ENCODE measurements at places on chromosomes 12 and 14. TPM values are rescaled to one million over a fixed set of nuclear protein-coding genes. Genes with fewer than 3 reads are reported as not detected.

The WNT5B gene
- 6.4 TPM for total RNA-seq

The BEST3 gene
- 2.9 TPM for total RNA-seq

The FOXN4 gene
- total RNA-seq = not detected

The TCL1B gene
- total RNA-seq = not detected

The VDR gene
- total RNA-seq = 0.18 TPM

The METTL17 gene
- total RNA-seq = 51.7 TPM

The ACVRL1 gene
- total RNA-seq = 15.5 TPM

The DTX1 gene
- total RNA-seq = 58.4 TPM

The MAP3K9 gene
- total RNA-seq = 52.6 TPM

The FAM216A gene
- total RNA-seq = 22.9 TPM

The VASH1 gene
- 60.0 TPM for total RNA-seq

The ADAM21 gene
- total RNA-seq = not detected

The EGLN3 gene
- 33.8 TPM for total RNA-seq

The GPR84 gene
- total RNA-seq = 5.6 TPM

The KITLG gene
- 20.9 TPM for total RNA-seq

The GALNT6 gene
- total RNA-seq = 8.4 TPM

The TGFB3 gene
- 76.0 TPM for total RNA-seq

The RIN3 gene
- 12.9 TPM for total RNA-seq

The HOXC13 gene
- not detected for total RNA-seq

The FLVCR2 gene
- 11.7 TPM for total RNA-seq

The PTPRR gene
- total RNA-seq = 20.3 TPM

The KRT83 gene
- total RNA-seq = 0.81 TPM

The CBLN3 gene
- total RNA-seq = 3.9 TPM

The OTOGL gene
- total RNA-seq = 7.1 TPM

The ZCRB1 gene
- 56.4 TPM for total RNA-seq

The BMP4 gene
- total RNA-seq = 2.6 TPM

The PEX5 gene
- 73.3 TPM for total RNA-seq

The CPNE6 gene
- total RNA-seq = 58.6 TPM

The LRFN5 gene
- total RNA-seq = 29.4 TPM

The USP15 gene
- total RNA-seq = 51.1 TPM

The SERPINA5 gene
- total RNA-seq = 9.1 TPM

The AGAP2 gene
- 235 TPM for total RNA-seq

The SLCO1B1 gene
- total RNA-seq = not detected

The PRB2 gene
- total RNA-seq = 1.5 TPM

The CPNE8 gene
- 33.9 TPM for total RNA-seq

The RFLNA gene
- 11.7 TPM for total RNA-seq

The RFX4 gene
- total RNA-seq = 47.1 TPM

The A2M gene
- total RNA-seq = 157 TPM

The HHIPL1 gene
- total RNA-seq = 19.3 TPM

The SLC17A8 gene
- total RNA-seq = 0.33 TPM

The CCDC177 gene
- total RNA-seq = 11.6 TPM

Data from dorsolateral prefrontal cortex (tissue), 122 donors.